ENCODE measurements at places on chromosomes 7 and 10. TPM values are rescaled to one million over a fixed set of nuclear protein-coding genes. Genes with fewer than 3 reads are reported as not detected.

MYL7 gene
- not detected for total RNA-seq

TMEM236 gene
- 0.12 TPM for total RNA-seq

ZWINT gene
- 87.0 TPM for total RNA-seq

SLC18A3 gene
- total RNA-seq: not detected

ADAMTS14 gene
- 0.12 TPM for total RNA-seq

UTF1 gene
- 0.16 TPM for total RNA-seq

IKZF5 gene
- 7.5 TPM for total RNA-seq

LRRC17 gene
- total RNA-seq: not detected

HOXA5 gene
- total RNA-seq: 6.6 TPM

DRGX gene
- not detected for total RNA-seq

LRRTM3 gene
- not detected for total RNA-seq

ASB15 gene
- not detected for total RNA-seq

CLDN4 gene
- 4.9 TPM for total RNA-seq

ATRNL1 gene
- total RNA-seq: 0.30 TPM

KIAA1217 gene
- total RNA-seq: 3.2 TPM

ZNF282 gene
- total RNA-seq: 25.0 TPM

PAX2 gene
- total RNA-seq: 0.18 TPM

LYZL1 gene
- total RNA-seq: not detected

LIPJ gene
- total RNA-seq: not detected
